ENCODE measurements at places on chromosomes 3 and 15.
A peak's percentile ranks its signal among the peaks of the same experiment; 100 is the strongest.

- DNase-seq = no peak
Observed at GRCh38 chr15:74954515-74954914, 2.1 kb downstream of the RPP25 start.

GRCh38 chr3:191239407-191240031, 40.5 kb downstream of the OSTN start:
- no peak for DNase-seq

- peak; percentile 33 for DNase-seq
Observed at GRCh38 chr3:130465521-130465920, 51.5 kb upstream of the COL6A6 start.

- no peak for DNase-seq
Observed at GRCh38 chr3:196996454-196997265, 28.0 kb upstream of the PIGZ start.

GRCh38 chr3:116037954-116038911, 407.1 kb downstream of the LSAMP start:
- DNase-seq = peak; percentile 97

DNA sequence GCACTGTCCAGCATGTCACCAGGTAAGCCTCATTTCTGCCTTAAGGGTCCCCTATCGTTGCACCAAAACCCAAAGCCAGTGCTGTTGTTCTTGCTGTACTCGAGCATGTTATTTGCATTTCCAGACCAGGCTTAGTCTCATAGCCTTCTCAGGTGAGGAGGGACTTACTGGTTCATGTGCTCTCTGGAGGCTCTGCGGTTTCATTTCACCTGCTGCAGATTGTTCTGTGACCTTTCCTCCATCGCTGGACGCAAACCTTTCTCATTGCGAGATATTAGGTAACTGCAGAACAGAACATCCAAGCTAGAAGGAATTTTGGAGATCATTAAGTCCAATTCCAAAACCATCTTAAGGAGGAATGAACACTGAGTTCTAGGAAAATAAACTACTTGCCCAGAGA, 187.3 kb upstream of the BCL6 start:
- DNase-seq = no peak

DNA sequence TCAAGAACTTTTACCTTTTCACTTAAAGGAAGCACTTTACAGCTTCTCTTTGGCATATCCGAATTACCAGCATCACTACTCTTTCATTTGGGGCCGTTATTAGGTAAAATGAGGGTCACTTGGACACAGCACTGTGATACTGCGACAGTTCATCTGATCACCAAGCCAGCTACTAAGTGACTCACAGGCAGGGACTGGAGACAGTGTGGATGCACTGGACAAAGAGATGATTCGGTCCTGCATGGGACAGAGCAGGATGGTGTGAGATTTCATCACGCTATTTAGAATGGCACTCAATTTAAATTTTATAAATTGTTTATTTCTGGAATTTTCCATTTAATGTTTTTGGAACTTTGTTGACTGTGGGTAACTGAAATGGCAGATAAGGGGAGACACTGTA, 166.9 kb upstream of the IL12A start:
- no peak for DNase-seq

GRCh38 chr3:135895106-135895733, 70.3 kb upstream of the PPP2R3A start:
- peak; percentile 55 for DNase-seq

GRCh38 chr3:7144697-7145308, 283.9 kb downstream of the GRM7 start:
- DNase-seq = no peak

- no peak for DNase-seq
Observed at GRCh38 chr3:156472150-156472549, 82.8 kb downstream of the SSR3 start.

GRCh38 chr15:69784798-69785566, 312.7 kb downstream of the TLE3 start:
- DNase-seq = no peak

DNA sequence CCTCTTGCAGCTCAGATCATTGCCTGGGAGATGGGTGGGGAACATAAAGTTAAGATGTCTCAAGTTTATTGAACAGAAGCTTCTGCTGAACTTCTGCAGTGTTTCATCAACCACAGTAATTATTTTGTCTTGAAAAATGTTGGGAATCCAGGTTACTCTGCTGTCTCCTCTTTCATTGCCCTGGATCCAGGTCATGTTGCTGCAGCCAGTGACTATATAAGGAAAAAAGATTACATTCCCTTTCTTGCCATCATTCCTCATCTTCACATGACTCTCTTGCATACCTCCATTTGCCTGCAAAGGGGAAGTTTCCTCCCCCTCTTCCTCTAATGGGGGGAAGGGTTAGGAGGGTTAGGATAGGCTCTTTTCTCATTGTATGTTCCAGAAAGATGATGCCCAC, 15.1 kb downstream of the GMNC start:
- DNase-seq = no peak

DNA sequence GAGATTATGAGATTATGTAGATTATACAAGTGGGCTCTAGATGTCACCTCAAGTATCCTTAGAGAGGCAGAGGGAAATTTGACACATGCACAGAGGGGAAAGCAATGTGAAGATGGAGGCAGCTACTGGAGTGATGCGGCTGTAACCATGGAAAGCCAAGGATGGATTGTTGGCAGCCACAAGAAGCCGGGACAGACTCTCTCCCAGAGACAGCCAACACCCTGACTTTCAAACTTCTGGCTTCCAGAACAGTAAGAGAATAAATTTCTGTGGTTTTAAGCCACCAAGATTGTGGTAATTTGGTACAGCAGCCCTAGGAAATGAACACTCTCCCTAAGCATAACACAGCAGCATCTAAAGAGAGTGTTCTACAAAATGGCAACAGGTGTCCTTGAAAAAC, 34.4 kb upstream of the PRICKLE2 start:
- DNase-seq = no peak

DNA sequence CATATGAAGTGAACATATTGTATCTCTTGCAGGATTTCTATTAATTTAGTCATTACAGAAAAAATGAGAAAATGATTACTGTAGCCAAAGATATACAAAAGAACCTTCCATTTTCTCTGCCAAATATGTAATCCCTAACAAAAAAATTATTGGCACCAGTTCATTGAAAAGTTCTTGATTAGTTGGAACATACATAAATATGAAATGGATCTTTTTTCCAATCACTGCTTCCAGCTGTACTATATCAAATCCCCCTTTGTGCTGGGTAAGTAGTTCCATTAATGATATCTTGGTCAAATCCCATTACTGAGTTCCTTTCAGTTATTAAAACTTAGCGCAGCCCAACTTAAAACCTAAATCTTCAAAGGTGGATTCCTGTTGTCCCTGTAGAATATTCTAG, 263.8 kb downstream of the SLC9A9 start:
- DNase-seq = no peak

GRCh38 chr3:18572809-18573208, 147.7 kb upstream of the SATB1 start:
- no peak for DNase-seq

DNA sequence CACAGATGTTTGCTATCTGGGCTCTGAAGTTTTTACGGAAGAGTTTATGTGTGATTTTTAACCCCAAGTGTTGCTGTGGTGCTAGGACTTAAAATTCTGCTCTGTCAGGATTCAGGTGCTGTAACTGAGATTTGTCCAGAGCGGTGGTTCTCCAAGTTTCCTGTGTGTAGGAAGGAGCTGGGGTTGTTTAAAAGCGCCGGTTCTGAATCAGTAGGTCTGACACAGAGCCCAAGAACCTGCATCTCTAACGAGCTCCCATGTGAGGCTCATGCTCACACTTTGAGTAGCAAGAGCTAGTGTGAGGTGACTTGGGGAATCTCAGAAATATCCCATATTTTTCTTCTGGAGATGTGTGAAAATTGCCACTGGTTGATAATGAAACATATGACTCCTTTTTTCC, 325.5 kb downstream of the SATB1 start:
- DNase-seq = no peak

DNA sequence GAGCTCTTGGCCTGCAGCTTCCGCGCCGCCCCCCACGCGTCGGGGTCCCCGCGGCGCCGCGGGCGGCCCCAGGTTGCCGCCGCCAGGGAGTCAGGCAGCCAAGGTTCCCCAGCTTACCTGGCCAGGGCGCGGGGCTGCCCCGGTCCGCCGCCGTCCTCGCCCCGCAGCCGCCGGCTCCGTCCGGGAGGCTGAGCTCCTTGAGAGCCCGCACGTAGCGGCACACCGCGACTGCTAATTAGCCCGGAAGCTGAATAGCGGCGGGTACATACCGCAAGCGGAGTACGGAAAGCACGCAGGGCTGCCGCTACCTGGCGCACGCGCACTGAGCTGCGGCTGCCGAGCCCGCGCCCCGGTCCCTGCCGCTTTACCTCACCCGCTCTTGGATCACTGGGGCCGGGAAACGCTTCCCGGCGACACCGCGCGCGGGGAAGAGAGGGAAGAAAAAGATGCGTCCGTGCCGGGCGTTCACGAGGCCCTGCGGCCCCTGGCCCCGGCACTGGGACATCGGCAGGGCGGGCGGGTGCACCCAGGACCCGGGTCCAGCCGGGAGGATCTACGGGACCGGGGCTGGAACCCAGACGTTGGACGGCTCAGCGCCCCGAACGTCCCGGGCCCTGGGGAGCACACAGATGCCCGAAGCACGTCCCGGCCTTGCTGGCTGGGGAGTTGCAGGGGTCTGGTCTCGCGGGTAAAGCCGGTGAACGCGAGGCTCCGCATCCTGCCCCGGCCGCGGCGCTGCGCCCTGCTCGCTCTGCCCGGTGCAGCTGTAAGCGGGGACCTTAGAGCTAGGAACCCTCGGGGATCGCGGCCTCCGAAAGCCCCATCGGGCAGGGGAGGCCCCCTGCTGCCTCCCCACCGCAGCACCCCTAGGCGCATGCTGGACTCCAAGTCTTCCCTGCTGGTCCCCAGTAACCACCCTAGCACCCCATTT, at the start of gene GOLGA8B:
Gene GOLGA8B (minus strand): TSS at position 253 of the 931 bp plus-strand sequence. CDS start 47,739 bp downstream, outside the sequence.
- DNase-seq = peak; percentile 17

GRCh38 chr3:11592445-11593298, 51.0 kb downstream of the VGLL4 start:
- no peak for DNase-seq

- DNase-seq = peak; percentile 30
Observed at GRCh38 chr15:61173899-61174689, 55.0 kb downstream of the RORA start.

DNA sequence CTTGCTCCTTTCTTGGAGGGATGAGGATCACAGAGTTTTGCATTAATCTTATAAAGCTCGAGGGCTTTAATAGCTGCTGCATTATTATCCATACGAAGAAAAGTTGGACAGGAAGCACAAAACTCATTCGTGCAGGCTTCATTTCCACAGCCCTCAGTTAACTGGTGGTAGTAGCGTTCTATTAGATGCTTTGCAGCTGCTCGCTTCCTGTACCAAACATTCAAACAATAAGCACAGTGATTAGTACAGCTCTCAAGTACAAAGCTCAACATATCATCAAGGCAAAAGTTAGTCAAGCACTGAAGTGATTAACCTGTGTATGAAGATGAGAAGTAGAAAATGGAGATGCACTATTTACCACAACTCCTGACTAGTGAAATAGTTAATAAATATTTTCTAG, 63.3 kb downstream of the UBE3A start:
- DNase-seq = no peak

DNA sequence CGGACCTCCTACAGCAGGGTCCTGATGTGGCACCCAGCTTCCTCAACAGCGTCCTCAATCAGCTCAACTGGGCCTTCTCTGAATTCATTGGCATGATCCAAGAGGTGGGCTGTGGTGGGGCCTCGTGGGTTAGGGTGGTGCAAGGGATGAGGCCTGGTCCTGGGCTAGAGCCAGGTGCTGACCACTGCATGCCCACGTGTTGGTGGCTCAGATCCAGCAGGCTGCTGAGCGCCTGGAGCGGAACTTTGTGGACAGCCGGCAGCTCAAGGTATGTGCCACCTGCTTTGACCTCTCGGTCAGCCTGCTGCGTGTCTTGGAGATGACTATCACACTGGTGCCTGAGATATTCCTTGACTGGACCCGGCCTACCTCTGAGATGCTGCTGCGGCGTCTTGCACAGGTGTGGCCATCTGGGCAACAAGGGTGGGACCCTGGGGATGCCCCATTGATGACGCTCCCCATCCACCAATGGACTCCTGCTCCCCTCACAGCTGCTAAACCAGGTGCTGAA, 3.8 kb downstream of the AMIGO3 start:
- DNase-seq = no peak

- no peak for DNase-seq
Observed at GRCh38 chr15:89278307-89278706, 34.5 kb downstream of the FANCI start.

DNA sequence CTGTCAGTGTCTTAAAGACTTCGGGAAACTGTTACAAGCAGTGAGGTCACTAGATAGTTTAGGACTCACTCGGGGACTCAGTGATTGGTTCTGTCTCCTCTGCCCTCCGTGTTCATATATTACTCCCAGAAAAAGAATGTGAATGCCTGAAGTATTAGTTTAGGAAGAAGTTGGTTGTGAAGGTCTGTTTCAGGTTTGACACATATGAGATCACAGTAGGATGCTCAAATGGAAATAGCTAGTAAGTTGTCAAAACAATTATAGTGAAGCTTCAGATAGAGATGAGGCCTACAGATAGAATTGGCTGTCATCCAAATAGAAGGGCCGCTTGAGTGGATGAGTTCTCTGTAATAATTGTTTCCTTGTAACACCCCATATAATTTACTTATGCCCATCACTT, 172.6 kb downstream of the PLCL2 start:
- DNase-seq = no peak

- DNase-seq = no peak
Observed at GRCh38 chr3:167811031-167811430, 75.5 kb downstream of the SERPINI1 start.

GRCh38 chr3:170346481-170347392, 10.8 kb upstream of the SKIL start:
- no peak for DNase-seq

- DNase-seq = no peak
Observed at GRCh38 chr15:89460048-89460447, 36.3 kb downstream of the RHCG start.

DNA sequence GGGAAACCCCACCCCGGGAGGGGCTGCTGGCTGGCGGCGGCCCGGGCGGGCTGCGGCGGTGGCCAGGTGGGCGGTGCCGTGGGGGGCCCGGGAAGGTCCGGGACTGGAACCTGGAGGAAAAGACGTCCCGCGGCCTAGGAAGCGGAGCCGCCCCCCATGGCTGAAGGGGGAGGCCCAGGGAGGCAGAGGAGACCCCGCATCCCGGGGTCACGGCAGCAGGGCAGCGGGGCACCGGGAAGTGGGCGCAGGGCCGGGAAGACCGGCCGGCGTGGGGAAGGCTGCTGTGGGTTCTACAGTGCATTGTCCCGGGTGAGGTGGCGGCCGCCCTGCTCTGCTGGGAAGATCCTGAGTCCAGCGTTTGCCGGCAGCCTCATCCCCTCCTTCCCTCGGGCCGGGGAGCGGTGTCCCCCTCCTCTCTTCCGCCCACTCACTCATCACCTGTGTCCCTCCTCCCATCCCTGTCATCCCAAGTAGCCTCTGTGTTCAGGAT, 525 bp upstream of the FSTL1 start:
- no peak for DNase-seq

- no peak for DNase-seq
Observed at GRCh38 chr3:10281951-10282350, 10.8 kb downstream of the GHRL start.

Data from MV-4-11 (cell line).